ENCODE measurements at places on chromosomes 12 and 14.

GRCh38 chr12:67774983-67775587 lies 126.5 kb downstream of the DYRK2 start:
- DNase-seq = no peak

DNA sequence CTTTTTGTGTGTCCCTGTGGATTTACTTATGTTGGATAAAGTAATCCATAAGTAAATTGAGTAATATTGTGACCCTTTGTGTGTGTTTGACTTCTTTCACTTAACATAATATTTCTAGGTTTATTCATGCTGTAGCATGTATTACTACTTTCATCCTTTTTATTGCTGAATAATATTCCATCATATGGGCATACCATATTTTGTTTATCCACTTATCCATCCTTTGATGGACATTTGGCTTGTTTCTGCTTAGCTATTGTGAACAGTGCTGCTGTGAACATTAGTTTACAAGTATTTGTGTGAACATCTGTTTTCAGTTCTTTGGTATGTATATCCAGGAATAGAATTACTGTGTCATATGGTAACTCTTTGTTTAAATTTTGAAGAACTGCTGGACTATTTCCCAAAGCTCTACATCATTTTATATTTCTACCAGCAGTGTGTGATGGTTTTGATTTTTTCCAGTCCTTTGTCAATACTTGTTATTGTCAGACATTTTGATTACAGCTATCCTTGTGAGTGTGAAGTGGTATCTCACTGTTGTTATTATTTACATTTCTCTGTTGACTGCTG lies 25.2 kb downstream of the G2E3 start:
- no peak for DNase-seq

DNA sequence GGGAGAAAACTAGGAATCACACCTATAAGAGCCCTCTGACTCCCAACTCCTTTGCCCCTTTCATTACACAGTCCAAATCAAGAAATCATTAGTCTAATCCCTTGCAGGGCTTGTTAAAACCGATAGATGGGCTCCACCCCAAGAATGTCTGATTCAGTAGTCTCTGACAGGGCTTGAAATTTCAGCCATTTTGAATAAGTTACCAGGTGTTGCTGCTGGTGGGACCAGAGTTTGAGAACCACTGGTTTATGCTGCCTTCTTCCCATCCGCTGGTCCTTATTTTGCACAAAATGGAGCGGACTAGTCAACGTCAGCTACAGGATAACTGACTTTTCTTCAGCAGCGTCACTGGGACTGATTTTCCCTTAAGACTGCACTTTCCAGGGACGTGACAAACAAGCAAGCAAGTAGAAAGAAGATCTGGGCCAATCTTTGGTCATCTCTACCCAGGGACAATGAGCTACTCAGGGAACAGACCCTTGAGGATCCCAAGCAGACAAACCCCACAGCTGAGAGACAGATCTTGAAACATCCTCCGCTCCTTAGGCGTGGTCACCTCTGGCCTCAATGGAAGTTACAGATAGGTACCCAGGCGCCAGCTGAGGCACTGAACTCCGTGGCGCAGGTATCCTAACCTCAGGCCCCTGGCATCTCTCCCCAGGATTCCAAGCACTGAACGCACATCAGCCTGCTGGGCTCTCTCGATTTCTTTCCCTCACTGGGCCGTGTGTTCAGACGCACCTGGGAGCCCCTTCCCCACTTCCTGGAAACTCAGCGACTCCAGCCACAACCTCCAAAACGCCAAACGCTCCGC lies 900 bp downstream of the KCTD10 start:
- no peak for DNase-seq

- peak; percentile 12 for DNase-seq
These were observed 490.9 kb upstream of the TBX3 start for GRCh38 chr12:115174920-115175319.
